CD4-positive, alpha-beta T cell treated with Interleukin-17A for 4 hours (primary cell): ENCODE measurements at places on chromosomes 11 and 22.
A peak's percentile ranks its signal among the peaks of the same experiment; 100 is the strongest.

GRCh38 chr22:42642806-42643633 lies 2.6 kb upstream of the ATP5MGL start:
- DNase-seq: no peak

- DNase-seq: peak; percentile 74
Measured at GRCh38 chr11:67268081-67268961, 2.0 kb downstream of the GRK2 start.

GRCh38 chr11:131583421-131583820 lies 213.0 kb downstream of the NTM start:
- DNase-seq: no peak

DNA sequence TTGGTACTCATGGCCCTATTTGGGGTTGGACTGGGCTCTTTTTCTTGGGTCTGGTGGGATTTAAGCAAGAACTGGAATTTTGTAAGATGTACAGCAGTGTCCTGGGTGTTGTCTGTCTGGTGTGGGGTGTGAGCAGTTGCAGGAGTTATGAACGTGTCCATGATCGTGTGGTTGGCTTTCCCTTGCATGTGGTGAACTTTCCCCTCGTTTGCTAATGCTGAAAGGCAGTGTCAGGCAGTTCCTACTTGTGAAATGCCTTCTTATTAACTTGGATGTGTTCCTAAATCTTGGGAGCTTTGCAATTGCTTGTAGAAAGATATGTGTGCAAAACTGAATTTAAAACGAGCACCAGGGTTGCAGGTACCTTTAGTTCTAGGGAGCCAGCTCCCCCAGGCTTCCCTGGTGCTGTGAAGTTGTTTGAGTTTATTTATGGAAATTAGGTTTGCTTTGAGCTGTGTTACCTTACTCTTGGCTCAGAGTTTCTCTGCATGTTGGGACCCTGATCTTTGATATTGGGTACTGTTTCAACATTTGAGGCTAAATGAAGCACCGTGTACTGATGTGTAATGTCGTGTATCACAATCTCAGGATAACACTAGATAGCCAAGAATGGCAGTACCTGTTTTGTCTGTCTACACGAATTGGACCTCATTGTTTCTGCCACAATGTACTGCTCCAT lies 35.8 kb upstream of the HSD17B12 start:
- DNase-seq: no peak

DNA sequence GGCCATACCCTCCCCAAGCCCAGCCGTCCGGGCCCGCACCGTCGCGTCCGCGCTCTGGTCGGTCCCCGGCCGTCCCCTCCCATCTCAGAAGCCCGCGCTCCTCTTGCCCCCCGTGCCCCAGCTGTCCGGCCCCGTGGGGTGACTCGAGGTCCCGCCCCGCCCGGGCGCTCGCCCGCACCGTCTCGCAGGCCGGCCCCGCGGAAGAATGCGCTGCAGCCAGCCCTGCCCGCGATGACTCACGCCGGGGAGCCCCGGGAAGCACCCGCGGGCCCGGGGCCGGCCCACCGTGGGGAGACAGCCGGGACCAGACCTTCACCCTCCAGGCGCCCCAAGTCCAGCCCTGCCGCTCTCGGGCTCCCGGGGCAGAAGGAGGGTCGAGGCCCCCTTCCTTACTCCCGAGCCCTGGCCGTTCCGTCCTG lies 320 bp upstream of the PHLDA2 start:
- DNase-seq: peak; percentile 46

DNA sequence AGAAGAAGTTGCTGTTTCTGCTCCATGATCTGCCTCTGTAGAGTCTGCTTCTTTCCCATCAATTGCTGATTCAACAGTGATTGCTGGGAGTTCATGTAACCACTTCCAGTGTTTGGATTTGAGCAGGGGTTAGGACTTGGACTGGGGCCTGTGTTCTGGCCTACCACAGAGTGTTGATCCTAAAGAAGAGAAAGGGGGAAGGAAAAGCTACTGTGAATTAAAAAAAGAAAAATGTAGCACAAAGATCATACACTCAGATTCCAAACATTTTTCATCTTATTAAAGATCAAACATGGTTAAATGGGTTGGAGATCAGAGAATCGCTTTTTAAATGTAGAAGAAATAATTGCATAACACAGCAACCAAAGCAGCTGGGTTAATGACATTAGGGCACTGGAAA lies 67.6 kb upstream of the MTMR2 start:
- DNase-seq: no peak

GRCh38 chr11:113796663-113797259 lies 17.2 kb downstream of the CLDN25 start:
- peak; percentile 25 for DNase-seq

GRCh38 chr11:113162592-113162962 lies 151.8 kb upstream of the TTC12 start:
- no peak for DNase-seq
